GM23248 (cell line): ENCODE measurements at places on chromosomes 4 and X. TPM values are rescaled to one million over a fixed set of nuclear protein-coding genes. Genes with fewer than 3 reads are reported as not detected.

- peak; percentile 59 for DNase-seq
Observed at GRCh38 chr4:1871471-1872021, 353 bp downstream of the NSD2 start.

- DNase-seq = no peak
Observed at GRCh38 chrX:25010784-25011588, 4.8 kb downstream of the ARX start.

DNA sequence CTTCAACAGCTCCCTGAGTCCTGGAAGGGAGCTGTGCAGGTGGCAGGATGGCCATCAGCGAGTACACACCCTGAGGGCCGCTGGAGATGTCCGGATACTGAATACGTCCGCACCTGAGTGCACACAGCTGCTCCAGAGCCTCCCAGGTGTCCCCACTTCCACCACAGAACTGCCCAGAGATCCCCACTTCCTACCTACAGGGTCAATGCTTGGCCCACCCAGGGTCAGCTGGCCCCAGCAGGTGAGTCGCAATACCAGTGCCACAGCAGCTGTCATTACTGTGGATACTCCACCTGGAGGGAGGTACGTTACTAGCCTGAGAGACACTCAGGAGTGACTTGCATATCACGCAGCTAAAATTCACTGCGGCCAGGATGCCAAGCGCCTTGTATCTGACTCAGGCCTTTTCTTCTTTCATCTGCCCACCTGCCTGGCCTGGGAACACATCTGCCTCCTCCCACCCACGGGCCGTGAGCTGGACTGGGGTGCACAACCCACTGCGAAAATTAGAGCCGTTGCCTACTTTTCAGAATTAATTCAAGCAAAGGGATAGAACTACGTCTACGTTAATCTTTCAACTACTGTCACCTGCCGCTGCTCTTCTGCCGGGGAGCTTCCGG, 9.4 kb downstream of the C4orf50 start:
- no peak for DNase-seq

DNA sequence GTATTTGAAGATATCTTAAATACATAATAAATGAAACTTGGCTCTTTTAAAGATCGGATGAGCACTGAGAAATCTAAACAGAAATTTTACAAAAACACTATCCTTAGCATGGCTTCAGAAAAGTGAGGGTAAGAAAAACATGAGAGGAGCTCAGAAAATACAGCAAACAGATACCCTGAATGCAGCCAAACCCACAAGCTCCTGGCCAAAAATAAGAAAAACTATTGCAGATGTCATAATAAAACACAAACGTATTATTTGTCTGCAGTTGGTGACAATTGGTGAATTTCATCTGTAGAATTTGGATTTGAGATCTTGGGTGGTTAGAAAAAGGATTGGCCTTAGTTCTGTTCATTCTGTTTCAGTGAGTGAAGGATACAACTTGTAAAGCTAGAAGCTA, 603.9 kb downstream of the INPP4B start:
- DNase-seq = peak; percentile 11

DNA sequence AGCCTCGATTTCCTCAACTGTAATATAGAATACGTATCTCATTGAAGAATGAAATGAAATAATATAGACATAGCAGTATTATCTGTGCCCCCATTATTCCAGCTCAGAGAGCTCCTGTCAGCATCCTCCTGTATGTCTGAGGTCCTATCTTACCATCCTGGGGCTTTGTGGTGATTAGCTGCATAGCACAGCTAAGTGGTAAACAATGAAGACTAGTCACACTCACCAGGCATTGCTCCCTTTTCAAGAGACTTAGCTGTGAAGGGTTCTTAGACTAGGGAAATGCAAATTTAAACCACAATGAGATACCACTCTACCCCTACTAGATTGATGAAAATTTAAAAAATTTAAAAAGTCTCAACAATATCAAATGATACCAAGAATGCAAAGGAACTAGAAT, 172.9 kb downstream of the SLC39A8 start:
- no peak for DNase-seq

GRCh38 chrX:132433001-132433400, 55.8 kb downstream of the MBNL3 start:
- no peak for DNase-seq

GC gene
- total RNA-seq = not detected in 2 replicates

DNA sequence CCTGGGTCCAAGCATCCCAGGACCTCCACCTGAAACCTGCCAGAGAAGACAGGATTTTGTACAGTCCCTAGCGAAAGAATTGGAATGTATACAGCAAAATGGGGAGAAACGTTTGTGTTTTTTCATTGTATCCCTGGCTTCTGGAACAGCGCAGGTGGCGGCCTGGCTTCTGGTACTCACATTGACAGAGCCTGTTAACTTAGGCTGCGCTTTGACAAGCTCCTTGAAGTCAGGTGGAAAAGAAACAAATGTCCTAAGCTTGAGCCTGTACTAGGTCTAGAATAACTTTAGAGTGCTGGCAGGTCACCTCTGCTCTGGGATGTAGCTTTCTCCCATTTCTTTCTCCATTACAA, 343.7 kb upstream of the KLF3 start:
- no peak for DNase-seq

ADGRL3 gene
- total RNA-seq = not detected in 2 replicates

GLOD5 gene
- not detected in 2 replicates for total RNA-seq

GRCh38 chr4:84678976-84679744, 96.2 kb downstream of the CDS1 start:
- DNase-seq = peak; percentile 2

ITM2A gene
- not detected in 2 replicates for total RNA-seq

DNA sequence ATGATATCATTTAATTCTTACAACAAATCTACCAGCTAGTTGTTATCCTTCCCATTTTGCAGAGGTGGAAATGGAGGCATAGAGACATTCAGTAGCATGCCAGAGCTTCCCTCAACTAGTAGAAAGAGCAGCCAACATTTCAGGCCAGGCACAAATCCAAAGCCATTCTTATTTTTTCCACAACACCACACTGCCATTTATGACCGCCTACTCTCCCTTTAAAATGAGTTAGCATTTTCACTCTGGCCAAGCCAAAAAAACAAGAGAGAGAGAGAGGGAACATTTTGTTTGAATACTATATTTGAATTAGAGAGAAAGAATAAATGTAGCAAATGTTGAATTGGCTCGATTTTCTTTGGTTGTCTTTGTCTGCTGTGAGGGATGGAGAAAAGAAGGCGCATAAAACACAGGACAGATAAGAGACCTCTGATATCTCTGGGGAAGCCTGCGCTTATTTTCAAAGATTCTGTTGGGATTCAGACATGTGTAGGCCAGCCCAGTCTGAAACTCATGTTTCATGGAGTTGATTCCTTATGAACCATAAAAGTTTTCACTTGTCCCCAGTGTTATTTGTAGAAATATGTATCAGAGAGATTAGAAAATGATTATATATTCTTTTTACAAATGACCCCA, 265.7 kb downstream of the RAB28 start:
- DNase-seq = no peak

DNA sequence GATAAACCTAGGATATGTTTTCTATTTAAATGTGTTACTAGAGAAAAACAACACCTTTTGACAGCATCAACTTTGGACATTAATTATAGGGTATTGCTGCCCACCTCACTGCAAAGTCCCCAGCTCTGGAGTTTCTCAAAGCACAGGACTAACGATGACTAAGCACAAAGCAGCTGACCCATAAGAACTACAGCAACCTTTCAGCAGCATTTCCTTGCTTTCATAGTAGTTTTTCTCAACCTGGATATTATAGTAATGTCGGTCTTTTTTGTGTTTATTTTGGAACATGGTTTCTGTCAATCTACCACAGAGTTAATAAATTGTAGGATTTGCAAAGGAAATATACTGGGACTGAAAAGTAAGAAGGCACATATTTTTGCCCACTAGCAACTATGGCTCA, 21.5 kb downstream of the HHIP start:
- DNase-seq = no peak

DTHD1 gene
- not detected in 2 replicates for total RNA-seq

GAGE12J gene
- not detected in 2 replicates for total RNA-seq

DNA sequence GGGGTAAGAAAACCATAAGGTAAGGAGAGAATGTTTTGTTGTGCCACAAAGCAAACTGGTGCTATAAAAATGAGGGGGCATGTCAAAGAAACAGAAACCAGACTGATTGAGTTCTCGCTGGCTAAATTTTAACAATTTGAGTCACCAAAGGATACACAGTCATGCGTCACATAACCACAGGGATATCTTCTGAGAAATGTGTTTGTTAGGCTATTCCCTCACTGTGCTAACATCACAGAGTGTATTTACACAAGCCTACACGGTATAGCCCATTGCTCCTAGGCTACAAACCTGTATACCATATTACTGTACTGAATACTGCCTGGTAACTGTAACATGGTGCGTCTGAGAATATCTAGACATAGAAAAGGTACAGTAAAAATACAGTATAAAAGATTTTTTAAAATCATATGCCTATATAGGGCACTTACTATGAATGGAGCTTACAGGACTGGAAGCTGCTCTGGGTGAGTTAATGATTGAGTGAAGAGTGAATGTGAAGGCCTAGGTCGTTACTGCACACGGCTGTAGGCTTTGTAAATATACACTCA, 50.1 kb downstream of the FBXW7 start:
- DNase-seq = peak; percentile 71

DNA sequence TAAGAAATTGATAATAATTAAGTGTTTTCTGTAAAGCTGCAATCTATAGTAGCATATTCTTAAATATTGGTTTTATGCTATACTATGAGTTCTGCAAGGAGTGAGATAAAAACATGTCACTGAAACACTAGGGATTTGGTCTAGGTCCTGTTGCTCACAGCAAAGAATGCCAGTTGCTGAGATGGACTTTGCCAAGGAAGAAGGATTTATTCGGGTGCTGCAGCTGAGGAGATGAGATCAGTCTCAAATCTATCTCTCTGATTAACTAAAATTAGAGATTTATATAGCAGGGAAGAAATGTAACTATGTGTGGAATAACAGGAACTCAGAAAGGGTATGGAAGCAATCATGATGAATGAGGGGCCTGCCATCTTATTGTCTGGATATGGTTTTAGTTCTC, 1569.9 kb downstream of the PCDH7 start:
- no peak for DNase-seq

DNA sequence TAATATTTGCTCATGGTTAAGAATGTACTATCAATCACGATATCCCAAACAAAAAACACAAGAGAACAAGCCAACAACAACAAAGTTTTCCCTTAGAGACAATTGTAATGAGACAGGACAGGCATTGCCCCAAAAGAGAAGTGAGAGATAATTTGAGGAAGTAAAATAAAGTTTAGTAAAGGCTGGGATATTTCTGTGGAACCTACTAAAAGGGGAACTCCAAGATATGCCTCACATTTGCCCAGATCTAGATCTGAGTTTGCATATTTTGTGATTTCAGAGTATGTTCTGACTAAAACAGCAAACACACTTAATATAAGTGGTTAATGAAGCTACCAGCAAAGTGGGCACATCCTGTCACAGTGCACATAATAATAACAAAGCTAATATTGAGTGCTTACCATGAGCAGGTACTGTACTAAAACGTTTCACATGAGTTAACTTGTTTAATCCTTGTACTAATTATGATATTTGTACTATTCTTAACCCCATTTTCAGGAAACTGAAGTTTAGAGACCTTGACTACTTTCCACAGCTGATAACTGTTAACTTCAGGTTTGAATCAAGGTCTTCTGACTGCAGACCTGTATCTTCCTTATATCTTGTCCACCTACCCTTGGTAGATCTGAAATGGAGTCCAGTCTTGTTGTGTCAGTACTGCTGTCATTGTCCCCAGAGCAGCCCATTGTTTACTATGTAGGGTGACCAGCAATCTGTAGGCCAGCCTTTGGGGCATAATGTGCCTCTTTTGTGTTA, 26.0 kb upstream of the BMP2K start:
- DNase-seq = no peak

- DNase-seq = peak; percentile 77
Observed at GRCh38 chrX:20362268-20363267, 95.9 kb upstream of the RPS6KA3 start.

GRCh38 chr4:183253451-183253850, 66.6 kb downstream of the CLDN22 start:
- no peak for DNase-seq

- DNase-seq = no peak
Observed at GRCh38 chrX:2406891-2407518, 93.8 kb downstream of the DHRSX start.

DNA sequence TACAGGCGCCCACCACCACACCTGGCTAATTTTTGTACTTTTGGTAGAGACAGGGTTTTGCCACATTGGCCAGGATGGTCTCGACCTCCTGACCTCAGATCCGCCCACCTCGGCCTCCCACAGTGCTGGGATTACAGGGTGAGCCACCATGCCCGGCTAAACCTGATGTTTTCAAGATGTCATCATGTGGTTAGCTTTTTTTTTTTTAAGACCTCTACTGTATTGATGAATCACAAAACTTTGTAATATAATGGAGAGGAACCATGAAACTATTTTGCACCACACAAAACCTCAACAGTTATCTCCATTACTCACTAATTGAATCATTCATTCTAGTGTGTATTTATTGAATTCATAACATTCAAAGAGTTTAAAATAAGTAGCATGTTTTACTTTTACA, 94.7 kb upstream of the NEIL3 start:
- peak; percentile 83 for DNase-seq

BCORL1 gene
- 0.38 and 1.7 TPM in 2 replicates for total RNA-seq
